ENCODE measurements at places on chromosomes 2 and 18. TPM values are rescaled to one million over a fixed set of nuclear protein-coding genes. Genes with fewer than 3 reads are reported as not detected.

IL1B gene
- total RNA-seq: 281 TPM

THADA gene
- 29.7 TPM for total RNA-seq

ABCB11 gene
- not detected for total RNA-seq

GORASP2 gene
- total RNA-seq: 36.5 TPM

HOXD12 gene
- total RNA-seq: not detected

C18orf54 gene
- 8.6 TPM for total RNA-seq

ALPI gene
- total RNA-seq: not detected
